B cell (primary cell): ENCODE measurements at places on chromosomes 5 and 9.
A peak's percentile ranks its signal among the peaks of the same experiment; 100 is the strongest.

- peak; percentile 39 for DNase-seq
Measured at GRCh38 chr9:93304574-93305496, 120.9 kb downstream of the WNK2 start.

DNA sequence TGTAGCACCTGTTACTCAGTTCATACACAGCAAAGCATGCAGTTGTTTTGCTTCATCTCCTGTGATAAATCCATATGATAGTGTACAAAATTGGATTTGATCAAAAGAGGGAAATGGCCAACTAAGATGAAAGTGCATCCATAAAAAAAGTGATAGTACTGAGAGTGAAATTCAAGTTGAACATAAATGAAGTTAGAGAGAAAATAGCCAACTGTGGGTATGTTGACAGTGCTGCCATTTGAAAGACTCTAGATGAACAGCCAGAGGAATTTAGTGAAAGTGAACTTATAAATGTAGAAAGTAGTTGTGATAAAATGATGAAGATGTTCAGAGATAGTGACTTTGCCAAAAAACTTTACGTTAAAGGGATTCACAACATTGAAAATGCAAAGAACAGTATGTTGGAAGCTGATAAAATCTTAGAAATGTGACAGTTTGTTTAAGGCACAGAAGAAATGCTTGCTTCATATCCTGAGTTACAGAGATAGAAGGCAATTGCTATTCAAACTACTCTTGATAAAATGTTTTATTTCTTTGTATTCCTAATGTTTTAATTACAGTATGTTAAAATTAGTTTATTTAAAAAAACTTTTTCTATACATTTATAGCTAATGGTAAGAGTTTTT lies 119.7 kb downstream of the DMXL1 start:
- DNase-seq: no peak

GRCh38 chr5:83914199-83914598 lies 193.5 kb upstream of the HAPLN1 start:
- DNase-seq: no peak

- DNase-seq: no peak
Measured at GRCh38 chr5:106759581-106759980, 911.2 kb downstream of the EFNA5 start.

DNA sequence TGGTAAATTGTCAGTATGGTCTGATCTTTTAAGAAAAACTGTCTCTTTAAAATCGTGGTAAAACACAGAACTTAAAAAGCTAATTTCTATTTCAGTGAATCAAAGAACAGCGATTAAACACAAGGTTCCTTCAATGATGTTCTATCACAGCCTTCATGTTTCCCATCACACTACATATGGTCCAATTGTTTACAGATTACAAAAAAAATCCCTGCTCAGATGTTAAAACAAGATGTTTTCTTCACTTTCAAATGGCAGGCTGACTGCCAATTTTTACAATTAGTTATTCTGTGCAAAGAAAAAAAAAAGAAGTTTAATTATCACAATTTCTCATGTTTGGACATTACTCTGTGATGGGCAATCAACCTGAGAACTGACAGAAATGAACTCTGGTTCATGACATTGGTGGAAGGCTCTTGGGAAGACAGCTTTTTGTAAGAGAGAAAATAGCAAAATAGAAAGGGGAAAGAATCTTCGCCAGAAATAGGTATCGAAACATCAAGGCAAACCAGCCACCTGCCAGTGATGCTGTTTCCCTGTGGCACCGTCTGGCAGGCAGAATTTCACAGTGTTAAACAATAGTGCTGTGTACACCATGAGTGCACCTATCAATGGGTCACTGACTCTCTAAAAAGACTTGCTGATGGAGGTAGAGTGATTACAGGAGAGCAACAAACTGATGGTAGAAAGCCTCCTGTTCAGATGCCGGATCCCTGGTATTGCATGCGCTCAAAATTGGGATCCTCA lies 1020.0 kb upstream of the ARRDC3 start:
- no peak for DNase-seq

GRCh38 chr5:172313915-172314314 lies 30.4 kb upstream of the UBTD2 start:
- no peak for DNase-seq

GRCh38 chr5:135883441-135883840 lies 12.2 kb downstream of the IL9 start:
- no peak for DNase-seq

DNA sequence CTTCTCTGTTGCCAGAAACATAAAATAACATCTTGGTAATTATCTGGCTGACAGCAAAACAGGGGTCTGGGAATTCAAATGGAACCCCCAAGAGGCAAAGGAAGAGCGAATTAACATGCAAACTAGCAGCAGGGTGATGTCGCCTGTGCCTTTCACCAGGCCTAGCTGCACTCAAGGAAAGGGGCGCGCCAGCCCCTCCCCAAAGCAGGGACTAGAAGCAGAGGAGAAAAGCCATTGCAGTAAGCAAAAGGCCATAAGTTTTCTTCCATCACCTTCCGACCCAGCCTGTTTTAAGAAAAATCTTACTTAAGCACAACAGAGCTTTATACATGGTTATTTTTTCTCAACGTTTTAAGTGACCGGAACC lies 539 bp downstream of the POC5 start:
- DNase-seq: no peak

- no peak for DNase-seq
Measured at GRCh38 chr5:112013660-112014059, 256.7 kb upstream of the NREP start.

DNA sequence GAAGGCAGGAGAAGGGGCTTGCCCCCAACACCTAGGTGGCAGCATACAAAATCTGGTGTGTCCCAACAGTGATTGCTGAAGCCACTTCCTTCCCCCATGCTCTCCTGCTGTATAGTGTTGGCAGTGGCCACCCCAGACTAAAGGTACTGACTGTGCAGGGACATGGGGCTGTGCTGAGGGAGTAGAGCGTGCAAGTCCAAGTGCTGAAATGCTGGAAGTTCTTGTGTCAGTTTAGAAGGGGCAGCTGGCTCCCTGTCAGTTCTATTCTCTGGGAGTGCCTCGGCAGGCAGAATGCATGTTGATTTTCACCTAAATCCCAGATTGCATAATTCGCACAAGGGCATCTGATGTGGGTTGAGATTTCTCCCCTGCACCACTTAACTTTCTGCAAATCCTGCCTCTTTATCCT lies 68.6 kb downstream of the GDNF start:
- no peak for DNase-seq

- no peak for DNase-seq
Measured at GRCh38 chr5:58456026-58456425, 3.9 kb downstream of the PLK2 start.

DNA sequence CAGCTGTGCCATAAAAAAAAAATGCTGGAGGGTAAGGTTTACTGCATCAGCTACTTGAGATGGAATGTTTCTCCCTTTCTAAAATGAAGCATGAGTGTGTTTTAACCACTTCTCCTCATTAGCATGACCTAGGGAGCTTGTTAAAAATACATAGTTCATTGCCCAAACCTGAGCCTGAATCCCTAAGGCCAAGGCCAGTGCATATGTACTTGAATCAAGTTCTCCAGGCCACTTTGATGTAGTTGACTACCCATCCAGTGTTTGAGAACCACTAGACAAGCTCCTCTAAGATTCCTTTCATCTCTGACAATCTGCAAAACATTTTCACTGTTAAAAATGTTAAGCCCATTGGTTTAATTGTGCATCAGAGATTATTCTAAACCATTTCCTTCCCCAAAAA lies 6.7 kb downstream of the TIMD4 start:
- DNase-seq: no peak

DNA sequence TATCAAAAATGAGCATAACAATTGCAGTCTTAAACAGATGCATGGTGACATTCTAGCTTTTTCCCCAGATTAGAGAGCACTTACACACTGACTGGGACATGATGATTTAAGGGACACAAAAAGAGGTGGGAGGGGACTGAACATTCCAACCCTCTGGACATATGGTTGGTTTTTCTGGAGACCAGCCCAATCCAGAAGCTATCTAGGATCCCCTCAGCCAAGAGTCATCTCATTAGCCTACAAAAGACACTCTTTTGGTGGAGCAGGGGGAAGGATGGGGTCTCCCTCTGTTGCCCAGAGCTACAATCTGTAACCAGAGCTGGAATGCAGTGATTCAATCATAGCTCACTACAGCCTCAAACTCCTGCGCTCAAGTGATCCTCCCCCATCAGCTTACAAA lies 97.3 kb upstream of the IQGAP2 start:
- no peak for DNase-seq

GRCh38 chr9:98931600-98932389 lies 11.9 kb upstream of the COL15A1 start:
- DNase-seq: no peak

DNA sequence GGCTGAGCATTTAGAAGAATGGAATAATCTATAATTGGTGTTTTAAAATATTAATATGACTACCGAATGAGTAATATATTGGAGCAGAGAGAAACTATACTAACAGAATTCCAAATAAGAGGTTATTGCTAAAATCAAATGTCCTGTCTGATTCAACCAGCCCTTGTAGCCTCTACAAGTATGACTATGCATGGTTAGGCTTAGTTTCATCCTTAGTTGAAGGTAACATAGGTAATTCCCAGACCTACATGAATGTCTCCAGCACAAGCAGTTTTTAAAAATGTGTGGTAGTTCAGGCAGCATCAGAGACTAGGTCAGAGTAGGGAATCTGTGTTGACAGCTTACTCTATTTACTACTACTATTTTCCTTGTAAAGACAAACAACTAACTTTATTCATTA lies 51.7 kb upstream of the SLC27A6 start:
- DNase-seq: no peak

GRCh38 chr5:94326586-94326985 lies 291.8 kb downstream of the KIAA0825 start:
- no peak for DNase-seq

GRCh38 chr9:15352306-15352705 lies 45.3 kb upstream of the TTC39B start:
- no peak for DNase-seq

GRCh38 chr5:54470128-54470527 lies 14.6 kb downstream of the HSPB3 start:
- no peak for DNase-seq

DNA sequence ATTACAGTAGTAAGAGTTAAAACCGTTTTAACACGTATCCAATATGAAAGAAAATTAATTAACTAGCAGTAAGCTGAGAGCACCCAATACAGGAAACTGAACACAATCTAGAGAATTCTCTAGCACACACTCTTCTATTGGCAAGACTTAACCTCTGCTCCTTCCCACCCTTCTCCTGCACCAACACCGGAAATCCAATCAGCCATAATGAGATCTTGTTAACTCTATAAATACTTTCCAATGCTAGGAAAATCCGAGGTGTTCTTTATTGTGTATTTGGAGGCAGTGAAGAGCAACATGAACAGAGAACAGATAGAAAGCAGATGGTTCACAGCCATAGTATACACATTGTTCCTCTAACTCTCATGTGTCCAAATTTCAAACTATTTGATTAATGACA lies 591.7 kb downstream of the CETN3 start:
- no peak for DNase-seq

DNA sequence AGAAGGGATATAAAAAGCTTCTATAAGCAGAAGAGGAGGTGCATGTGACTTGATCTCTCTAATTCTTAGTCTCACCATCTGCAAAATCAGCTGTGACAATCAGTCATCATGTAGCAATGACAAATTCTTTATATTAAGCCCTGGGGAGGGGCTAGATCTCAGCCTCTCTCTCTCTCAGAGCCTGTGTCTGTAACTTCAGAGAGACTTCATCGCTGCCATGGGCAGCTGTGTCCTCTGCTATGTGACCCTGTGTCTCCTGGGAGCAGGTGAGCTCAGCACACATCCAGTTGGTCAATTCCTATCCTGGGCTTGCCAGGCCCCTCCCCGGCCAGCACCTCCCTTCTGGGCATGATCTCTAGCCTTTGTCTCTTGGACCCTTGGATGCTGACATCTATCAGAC lies 109.6 kb downstream of the ANKRD18B start:
- no peak for DNase-seq

- no peak for DNase-seq
Measured at GRCh38 chr5:91061946-91062562, 321.1 kb downstream of the ARRDC3 start.

DNA sequence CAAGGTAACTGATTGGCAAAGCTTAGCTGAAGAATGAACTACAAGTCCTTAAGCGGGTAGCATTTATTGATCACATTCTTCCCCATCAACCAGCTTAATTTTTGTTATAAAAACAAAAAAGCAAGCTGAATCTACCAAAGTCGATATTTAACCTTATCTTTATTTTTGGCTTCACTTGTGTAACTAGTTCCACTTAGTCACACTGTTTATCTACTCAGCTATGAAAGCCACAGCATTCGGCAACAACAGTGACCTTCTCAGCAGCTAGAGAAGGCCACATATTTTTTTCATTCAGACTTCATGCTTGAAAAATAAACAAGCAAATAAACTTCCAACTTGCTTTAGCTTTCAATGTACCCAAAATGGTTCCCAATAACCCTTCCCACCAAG lies 69.4 kb downstream of the KLHL3 start:
- DNase-seq: no peak

DNA sequence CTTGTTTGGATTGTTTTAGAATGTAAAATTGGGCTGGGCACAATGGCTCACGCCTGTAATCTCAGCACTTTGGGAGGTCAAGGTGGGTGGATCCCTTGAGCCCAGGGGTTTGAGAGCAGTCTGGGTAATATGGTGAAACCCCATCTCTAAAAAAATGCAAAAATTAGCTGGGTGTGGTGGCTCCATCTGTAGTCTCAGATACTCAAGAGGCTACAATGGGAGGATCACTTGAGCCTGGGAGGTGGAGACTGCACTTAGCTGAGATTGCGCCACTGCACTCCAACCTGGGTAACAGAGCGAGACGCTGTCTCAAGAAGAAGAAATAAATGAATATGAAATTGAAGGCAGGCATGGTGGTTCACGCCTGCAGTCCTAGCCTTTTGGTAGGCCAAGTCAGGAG lies 21.3 kb downstream of the MAML1 start:
- no peak for DNase-seq

- DNase-seq: no peak
Measured at GRCh38 chr9:108244686-108245085, 611.1 kb downstream of the ACTL7B start.

- no peak for DNase-seq
Measured at GRCh38 chr5:7902666-7903625, 34.0 kb downstream of the MTRR start.

GRCh38 chr5:6143523-6143922 lies 234.8 kb downstream of the MED10 start:
- no peak for DNase-seq

GRCh38 chr5:131417240-131417869 lies 153.5 kb downstream of the CDC42SE2 start:
- DNase-seq: peak; percentile 82

DNA sequence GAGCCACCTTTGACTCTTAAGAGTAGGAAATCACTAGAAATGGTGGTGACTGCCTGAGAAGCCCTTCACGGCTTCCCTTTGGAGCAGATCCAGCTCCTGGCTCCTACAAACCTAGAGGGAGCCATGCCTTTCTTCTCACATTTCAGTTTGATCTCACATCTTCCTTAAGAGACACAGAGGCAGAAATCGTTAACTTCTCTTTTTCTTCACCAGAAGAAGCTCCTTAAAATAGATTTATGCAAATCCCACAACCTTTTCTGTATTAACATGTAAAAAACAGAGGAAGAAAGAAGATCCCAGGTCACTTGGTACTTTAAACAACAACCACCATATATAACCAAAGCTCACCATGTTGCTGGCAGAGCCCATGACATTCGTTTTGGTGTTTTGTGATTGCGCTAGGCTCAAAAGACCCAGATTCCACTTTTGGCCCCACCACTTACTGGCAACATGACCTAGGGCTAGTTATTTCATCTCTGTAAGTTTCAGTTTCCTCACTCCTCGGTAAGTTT lies 29.6 kb downstream of the PAX5 start:
- DNase-seq: peak; percentile 78

GRCh38 chr9:74275872-74276508 lies 221.1 kb upstream of the RORB start:
- no peak for DNase-seq
